ENCODE measurements at places on chromosomes 3 and 15. TPM values are rescaled to one million over a fixed set of nuclear protein-coding genes. Genes with fewer than 3 reads are reported as not detected.

- no peak for DNase-seq
Measured at GRCh38 chr3:193897288-193897687, 238.7 kb upstream of the HES1 start.

- DNase-seq, result peak; percentile 36
Measured at GRCh38 chr3:192188218-192188835, 539.0 kb downstream of the FGF12 start.

DNA sequence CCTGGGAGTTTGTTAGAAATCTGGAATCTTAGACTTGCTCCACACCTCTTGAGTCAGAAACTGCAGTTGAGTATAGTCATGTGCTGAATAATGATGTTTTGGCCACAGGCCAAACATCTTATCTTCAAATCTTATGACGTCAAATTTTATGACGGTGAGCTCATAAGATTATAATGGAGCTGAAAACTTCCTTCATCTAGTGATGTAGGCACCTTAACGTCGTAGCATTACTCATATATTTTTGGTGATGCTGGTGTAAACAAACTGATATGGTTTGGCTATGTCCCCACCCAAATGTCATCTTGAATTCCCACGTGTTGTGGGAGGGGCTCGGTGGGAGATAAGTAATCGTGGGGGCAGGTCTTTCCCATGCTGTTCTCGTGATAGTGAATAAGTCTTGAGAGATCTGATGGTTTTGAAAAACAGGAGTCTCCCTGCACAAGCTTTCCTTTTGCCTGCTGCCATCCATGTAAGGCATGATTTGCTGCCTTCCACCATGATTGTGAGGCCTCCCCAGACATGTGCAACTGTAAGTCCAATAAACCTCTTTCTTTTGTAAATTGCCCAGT lies 268.0 kb upstream of the PROK2 start:
- DNase-seq, result no peak

DNA sequence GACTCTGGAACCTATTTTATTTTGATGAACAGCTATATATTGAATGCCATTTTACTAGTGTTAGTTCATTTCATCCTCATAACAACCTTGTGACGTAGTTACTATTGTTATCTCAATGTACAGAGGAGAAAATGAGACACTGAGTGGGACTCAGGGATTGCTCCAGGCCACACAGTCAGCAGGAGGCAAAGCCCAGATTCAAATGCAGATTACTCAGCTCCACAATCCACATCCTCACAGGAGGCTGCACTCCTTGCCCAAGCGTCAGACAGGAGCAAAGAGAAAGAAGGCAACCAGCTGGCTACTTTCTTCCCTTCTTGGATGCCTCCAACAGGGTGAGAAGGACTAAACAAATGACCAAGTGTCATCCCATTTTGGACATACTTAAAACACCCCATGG lies 92.0 kb upstream of the CCDC54 start:
- DNase-seq, result peak; percentile 24

GRCh38 chr3:44825264-44825925 lies 36.3 kb upstream of the TMEM42 start:
- no peak for DNase-seq

DNA sequence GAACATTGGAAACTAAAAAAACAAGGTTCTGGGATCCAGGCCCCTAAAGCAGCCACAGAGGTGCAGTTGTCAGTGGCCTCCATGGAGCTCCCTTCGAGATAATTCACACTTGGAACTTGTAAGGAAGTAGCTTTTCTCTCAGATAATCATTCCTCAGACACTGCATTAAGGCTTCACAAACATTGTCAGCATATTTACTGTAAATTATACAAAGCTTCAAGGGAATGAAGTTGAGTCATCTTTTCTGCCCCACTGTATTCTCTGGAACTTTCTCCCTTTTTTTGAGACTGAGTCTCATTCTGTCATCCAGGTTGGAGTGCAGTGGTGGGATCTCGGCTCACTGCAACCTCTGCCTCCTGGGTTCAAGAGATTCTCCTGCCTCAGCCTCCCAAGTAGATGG lies 7.1 kb downstream of the BLOC1S6 start:
- DNase-seq, result no peak

DNA sequence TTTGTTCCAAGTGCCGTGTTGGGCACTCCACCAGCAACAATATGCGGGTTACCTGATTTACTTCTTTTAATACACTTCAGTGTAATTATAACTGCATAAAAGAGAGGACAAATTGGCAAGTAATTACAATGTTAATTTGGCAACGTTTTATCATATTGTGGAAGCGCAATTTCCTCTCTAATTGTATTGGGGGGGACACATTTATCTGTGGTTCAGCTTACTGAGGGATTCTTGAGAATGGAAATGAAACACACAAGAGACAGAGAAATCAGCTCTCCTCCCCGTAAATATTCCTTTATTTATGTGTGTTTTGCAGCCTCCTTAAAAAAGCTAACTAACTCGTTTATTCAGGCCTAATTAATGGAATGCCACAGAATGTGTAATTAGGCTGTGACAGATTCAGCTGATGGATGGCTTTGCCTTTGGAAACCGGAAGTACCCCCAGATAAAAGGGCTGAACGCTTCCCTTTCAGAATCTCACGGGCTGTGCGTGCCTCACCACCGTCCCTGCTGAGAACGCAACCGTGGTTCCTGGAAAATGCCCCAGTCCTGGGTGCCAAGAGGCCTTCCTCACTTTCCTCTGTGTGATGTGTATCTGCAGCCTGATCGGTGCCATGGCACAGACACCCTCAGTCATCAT lies 247.1 kb upstream of the ST8SIA2 start:
- DNase-seq, result no peak

DNA sequence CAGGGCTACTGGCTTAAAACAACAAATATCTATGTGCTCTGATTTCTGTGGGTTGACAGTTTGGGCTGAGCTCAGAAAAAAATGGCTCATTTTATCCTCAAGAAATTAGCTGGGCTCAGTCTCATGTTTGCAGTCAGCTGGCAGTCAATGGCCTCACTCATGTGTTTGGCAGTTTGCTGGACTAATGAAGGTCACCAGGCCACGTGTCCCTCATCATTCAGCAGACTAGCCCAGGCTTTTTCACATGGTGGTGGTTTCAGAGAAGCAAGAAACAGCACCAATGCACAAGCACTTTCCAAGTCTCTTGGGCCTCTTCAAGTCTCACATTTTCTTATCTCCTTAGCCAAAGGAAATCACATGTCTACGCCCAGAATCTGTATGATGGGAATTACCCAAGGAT lies 478.3 kb upstream of the PPP2R3A start:
- no peak for DNase-seq

- no peak for DNase-seq
Measured at GRCh38 chr3:8584661-8585060, 59.9 kb downstream of the SSUH2 start.

DNA sequence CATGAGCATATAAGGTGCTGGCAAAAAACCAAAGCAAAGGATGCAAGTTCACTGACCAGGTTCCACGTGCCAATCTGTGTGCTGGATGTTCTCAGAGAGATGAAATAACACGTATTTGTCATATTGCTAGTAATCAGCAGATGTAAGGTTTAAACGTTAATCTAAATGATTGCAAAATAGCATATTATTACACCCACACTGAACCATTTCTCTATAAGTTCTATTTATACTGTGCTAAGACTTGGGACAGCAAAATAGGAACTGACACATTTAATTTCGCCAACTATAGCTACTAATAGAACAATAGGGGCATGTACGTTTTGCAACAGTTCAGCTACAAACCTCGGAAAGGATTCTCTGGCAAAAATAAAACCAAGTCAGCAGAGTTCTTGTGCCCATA lies 350.3 kb upstream of the ZNF385D start:
- no peak for DNase-seq

DNA sequence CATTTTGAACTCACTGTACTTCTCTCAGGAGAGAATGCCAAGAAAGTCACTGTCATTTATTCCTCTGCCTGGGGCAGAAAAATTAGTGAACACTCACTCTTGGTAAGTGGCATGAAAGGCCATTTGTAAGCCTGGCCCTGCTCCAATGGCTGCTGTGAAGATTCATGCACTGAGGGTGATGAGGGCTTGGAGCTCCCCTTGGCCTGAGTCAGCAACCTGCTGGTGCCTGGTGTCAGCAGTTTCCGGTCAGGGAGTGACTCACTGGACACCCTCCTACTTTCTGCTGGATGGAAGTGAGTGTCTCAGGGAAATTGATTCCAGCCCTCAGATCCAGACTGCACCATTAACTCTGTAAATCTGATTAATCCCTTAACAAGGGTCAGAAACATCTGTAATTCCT lies 37.6 kb downstream of the TRA2B start:
- peak; percentile 99 for DNase-seq

- no peak for DNase-seq
Measured at GRCh38 chr3:156770699-156771414, 55.3 kb upstream of the LEKR1 start.

- DNase-seq, result no peak
Measured at GRCh38 chr3:88985491-88985890, 121.9 kb upstream of the EPHA3 start.

DNA sequence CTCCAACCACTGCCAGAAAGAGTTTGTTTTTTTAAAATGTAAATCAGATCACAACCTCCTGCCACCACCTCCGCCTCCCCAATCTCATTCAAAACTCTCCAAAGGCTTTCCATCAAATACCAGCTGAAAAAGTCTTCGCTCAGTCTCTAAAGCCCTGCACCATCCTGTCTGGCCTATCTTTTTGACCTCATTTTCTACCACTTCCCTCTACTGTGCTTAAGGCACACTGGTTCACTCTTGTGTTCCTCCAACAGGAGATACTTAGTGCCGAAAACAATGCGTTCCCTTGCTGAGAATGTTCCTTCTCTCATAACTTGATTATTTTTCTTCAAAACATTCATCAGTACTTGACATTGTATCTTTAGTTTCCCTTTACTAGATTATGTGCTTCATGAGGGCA lies 3.5 kb downstream of the BTBD1 start:
- no peak for DNase-seq

GRCh38 chr3:130850044-130850797 lies 43.7 kb upstream of the ATP2C1 start:
- DNase-seq, result peak; percentile 32

GRCh38 chr3:139109271-139109670 lies 64.6 kb upstream of the PRR23C start:
- DNase-seq, result no peak

DNA sequence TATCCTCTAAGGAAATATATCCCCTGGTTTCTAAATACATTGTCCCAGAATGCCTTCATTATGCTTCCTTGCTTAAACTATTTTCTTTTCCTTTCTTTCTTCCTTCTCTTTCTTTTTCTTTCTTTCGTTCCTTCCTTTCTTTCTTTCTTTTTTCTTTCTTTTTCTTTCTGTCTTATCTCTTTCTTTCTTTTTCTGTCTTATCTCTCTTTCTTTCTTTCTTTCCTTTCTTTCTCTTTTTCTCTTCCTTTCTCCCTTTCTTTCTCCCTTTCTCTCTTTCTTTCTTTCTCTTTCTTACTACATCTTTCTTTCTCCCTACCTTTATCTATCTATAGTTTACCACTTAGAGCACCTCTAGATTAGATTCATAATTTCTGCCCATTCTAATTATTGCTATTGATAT lies 552.1 kb downstream of the PYDC2 start:
- DNase-seq, result no peak

- no peak for DNase-seq
Measured at GRCh38 chr3:66537735-66538134, 36.9 kb upstream of the LRIG1 start.

DNA sequence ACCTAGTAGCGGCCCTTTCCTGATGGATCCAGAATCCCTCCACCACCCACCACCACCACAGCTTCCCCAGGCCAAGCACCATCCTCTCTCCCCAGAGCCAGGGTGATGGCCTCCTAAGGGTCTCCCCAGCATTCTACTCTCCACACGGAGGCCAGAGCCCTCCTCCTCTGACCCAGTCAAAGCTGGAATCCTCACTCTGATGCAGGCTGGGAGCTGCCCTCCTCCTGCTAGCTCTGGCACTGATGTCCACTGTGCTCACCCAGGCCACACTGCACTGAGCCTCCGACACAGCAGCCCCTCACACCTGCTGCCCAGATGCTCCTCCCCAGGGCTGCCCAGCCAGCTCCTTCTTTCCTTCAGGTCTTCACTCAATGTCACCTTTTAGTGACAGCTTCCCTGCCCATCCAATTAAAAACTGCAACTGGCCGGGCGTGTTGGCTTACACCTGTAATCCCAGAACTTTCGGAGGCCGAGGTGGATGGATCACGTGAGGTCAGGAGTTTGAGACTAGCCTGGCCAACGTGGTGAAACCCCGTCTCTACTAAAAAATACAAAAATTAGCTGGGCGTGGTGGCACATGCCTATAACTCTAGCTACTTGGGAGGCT lies 21.0 kb downstream of the XXYLT1 start:
- no peak for DNase-seq

- DNase-seq, result no peak
Measured at GRCh38 chr3:63933459-63933858, 21.3 kb upstream of the SCAANT1 start.

The NEK10 gene
- total RNA-seq, result 4.7 TPM

The FRMD5 gene
- 13.8 TPM for total RNA-seq

The TSC22D2 gene
- 6.3 TPM for total RNA-seq

The GPR27 gene
- total RNA-seq, result 8.5 TPM

The ACY1 gene
- total RNA-seq, result 46.4 TPM

The ARHGEF3 gene
- 0.49 TPM for total RNA-seq

The ZKSCAN7 gene
- not detected for total RNA-seq

The CFAP92 gene
- total RNA-seq, result not detected
